ENCODE measurements at places on chromosomes 13 and 19.
A peak's percentile ranks its signal among the peaks of the same experiment; 100 is the strongest.

DNA sequence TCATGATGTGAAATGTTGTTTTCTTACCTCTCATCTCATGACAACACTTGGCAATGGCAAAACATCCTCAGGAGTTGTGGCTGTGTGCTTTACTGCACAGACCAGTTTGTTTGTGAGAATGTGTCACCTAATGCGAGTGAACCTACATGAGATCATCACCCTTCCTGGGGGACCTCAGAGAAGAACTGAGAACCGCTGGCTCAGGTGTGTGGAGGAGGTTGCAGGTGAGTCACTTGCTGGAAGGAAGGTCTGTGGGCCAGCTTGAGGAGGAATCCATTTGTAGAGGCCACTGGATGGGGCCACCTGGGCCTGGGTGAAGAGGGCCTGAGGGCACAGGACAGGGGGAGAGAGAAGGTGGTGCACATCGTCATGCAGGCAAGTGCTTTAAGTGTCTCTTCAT, 3.0 kb upstream of the CEACAM1 start:
- DNase-seq = no peak

DNA sequence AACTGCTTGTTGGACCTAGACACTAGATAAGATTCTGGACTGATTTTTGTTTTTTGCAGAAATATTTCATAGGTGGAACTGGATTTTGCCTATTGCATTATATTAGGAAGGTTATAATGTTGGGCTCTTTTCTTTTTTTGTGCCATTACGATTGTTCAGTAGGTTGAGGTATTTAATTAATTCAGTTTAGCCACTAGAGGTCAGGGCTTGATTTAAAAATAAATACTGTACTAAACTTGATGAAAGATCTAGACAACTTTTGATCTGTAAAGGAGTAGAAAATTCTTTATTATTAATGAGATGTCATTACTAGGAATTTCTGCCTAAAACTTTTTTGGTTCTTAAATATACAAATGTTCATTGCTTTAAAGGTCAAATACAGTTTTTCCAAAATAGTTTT, 15.2 kb upstream of the SUPT20H start:
- DNase-seq = no peak

GRCh38 chr19:45815481-45816216, 541 bp upstream of the RSPH6A start:
- DNase-seq = no peak

DNA sequence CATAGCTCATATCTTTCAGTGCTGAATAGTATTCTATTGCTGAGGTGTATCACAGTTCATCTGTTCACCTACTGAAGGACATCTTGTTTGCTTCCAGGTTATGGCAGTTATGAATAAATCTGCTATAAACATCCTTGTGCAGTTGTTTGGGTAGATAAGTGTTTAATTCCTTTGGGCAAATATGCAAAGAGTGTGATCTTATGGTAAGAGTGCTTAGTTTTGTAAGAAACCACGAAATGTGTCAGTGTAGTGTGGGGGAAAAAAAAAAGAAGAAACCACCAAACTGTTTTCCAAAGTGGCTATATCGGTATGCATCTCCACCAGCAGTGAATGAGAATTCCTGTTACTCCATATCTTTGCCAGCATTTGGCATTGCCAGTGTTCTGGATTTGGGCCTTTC, 93.3 kb downstream of the PIBF1 start:
- DNase-seq = no peak

DNA sequence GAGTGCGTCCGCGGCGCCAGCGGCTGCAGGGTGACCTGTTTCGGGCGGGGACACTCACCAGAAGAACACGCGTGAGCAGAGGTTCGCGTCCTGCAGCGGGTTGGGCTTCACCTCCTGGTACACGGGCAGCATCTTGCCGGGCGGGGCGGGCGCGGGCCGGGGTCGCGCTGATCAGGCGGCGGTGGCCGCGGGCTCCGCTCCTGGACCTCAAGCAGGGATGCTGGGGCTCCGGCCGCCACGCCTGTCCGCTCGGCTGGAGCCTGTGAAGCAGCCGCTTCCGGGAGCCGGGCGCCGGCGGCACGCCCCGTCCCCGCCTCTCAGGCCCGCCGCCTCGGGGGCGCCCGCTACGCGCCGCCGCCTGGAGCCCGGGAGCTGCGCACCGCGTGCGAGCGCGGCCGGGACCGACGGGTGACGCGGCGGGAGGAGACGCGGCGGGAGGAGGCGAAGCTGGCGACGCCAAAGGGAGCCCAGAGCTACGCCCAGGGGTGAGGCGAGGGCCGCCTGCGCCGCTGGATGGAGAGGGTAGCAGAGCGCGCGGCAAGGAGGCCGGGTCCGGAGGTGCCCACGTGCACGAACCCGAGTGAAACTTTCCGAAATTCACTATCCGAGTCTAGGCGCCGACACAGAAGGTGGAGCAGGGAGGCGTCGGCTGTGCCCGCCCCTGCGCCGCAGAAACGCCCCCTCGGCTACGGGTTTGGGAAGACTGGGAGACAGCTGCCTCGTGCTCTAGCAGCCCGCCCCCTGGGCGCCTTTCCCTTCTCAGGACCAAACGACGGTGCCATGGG, at the start of gene ABCC4:
TSS of gene ABCC4 (minus strand) at position 269 of the 785 bp plus-strand sequence. CDS start at position 132, 137 bp downstream.
- peak; percentile 65 for DNase-seq

GRCh38 chr19:52785506-52785905, 1.1 kb downstream of the ZNF600 start:
- DNase-seq = no peak

DNA sequence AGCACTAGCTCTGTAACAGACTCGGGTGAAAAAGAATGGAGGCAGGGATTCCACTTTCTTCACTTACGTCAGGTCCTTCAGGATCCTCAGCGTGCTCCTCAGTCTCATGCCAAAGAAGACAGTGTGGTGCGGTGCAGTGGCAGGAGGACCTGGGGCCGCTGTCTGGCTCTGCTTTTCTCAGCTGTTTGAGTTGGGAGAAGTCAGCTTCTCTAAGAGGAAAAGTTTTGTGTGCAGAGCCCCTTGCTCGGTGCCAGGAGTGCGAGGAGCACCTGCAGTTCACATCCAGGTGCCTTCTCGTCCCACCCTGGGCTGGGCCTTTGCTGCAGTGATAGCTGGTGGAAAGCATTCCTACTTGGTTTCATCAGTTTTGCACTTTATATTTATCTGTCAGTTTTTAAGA, 77.9 kb upstream of the TEX29 start:
- no peak for DNase-seq

GRCh38 chr13:66532845-66533244, 697.3 kb downstream of the PCDH9 start:
- DNase-seq = no peak

DNA sequence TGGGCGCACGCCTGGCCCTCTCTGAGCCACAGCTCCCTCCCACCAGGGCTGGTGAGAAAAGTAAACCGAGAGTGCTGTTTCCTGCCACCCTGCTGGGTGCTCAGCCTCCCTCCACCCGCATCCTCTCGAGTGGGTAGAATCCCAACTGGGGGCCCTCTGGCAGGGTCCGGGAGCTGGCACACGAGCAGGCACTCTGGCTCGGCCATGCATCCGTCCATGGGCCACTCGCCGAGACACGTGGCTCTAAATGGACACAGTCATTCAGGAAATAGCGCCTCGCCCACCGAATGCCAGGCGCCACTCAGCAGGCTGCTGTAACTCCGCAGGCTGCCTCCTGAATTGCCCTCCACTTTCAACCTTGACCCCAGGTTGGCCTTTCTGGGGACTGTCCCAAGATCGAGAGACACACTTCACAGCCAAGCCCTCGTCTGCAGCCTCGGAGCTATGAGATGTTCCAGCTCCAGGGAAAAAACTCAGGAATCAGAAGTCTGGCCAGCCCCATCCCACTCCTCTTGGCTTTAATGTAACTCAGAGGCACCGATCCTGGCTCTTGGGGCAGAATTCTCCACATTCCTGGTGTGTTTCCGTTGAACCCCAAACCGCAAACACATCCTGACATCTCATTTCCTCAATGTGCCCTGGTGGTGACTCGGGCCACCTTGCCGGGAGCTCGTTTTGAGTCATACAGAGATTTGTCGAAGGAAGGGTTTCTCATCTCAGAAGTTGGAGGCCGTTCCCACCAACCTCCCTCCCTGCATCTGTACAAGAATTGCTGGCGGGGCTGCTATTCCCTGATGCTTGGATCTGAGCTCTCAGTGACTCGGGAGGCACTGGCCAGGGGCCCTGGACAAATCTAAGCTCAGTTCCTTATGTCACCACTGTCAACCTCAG, 14.1 kb downstream of the KLF2 start:
- DNase-seq = no peak

DNA sequence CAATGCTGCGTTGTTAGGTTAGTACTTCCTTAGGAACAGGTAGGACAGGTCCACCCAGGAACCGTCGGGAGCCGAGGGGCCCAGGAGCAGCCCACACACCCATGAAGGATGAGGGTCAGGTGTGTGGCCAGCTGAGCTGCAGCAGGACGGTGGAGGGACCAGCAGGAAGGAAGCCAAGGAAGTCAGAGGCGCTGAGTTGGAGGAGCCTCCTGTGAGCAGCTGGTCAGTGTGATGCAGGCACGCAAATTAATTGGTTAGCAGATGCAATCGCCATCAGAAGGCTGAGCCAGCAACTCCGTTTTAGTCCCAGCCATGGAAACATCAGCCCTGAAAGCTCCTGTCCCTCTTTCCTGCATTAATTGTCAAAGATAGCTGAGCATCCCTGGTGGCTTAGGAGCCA, 114.9 kb upstream of the SOX1 start:
- DNase-seq = no peak

DNA sequence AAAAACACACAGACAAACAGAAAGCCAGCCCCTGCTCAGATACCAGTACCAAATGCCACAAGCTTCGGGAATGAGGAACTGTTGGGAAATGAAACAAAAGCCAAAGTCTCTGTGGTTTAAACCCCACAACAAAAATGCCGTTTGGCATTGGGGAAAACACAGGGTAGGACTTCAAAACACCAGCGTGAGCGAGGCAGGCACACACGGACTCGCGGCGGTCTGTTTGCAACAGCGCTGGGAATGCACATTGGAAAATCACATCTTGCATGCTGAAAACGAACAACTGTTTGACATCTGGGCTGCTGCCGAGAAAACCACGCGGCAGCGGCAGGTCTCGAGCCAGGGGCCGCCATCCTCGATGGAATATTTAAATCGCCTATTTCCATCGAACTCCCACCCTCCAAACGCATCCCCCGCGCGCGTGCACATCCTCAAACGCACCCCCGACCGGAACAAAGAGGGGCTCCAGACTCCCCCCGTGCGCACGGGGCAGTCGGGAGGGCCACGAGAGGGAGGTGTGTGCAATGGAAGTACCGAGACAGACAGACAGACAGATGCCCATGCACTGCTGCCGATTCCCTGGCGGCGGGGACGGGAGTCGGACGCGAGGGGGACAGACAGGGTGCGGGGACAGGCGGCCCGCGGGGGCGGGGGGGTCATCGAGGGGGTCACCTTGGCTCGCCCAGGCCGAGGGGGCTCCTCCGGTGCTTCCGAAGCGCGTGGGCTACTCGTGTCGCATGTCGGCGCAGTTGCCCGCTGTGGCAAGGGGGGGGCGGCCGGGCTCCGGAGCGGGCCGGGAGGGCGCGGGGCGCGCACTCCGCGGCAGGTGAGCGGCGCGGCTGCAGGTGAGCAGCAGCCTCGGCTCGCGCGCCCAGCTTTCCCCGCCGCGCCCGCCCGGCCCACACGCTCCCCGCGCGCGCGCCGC, at the start of gene GPR12:
TSS of gene GPR12 (minus strand) at position 880 of the 925 bp plus-strand sequence. CDS start 959 bp downstream, outside the sequence.
- no peak for DNase-seq

DNA sequence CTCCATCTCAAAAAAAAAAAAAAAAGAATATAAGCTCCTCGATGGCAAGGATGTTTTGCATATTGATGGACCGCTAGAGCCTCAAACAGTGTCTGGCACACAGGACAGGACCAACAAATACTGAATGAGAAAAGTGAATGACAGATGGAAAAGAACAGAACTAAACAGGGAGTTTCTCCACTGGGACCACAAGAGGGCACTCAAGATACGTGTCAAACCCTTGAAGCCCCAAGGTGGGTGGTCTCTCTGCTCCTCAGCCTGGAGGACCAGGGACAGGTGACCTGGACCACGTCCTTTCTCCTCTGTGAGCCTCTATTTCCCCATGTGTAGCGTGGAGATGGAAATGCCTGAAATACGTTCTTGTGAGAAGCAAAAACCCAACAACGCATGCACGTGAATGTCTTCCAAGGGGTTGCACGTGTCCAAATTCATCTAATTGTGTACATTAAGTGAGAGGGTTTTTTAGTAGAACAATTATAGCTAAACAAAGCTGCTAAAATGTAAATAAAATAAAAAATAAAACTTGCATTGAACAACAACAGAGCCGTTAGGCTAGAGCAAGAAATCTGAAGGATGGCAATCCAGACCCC, 5.7 kb upstream of the CDC42EP5 start:
- no peak for DNase-seq

Measured in stimulated activated CD4-positive, alpha-beta T cell treated with anti-CD3 and anti-CD28 coated beads, TNF-alpha, amount 100 ng/mL, for 24 hours (primary cell).